ENCODE measurements at places on chromosomes 12 and 14.
A peak's percentile ranks its signal among the peaks of the same experiment; 100 is the strongest.

DNA sequence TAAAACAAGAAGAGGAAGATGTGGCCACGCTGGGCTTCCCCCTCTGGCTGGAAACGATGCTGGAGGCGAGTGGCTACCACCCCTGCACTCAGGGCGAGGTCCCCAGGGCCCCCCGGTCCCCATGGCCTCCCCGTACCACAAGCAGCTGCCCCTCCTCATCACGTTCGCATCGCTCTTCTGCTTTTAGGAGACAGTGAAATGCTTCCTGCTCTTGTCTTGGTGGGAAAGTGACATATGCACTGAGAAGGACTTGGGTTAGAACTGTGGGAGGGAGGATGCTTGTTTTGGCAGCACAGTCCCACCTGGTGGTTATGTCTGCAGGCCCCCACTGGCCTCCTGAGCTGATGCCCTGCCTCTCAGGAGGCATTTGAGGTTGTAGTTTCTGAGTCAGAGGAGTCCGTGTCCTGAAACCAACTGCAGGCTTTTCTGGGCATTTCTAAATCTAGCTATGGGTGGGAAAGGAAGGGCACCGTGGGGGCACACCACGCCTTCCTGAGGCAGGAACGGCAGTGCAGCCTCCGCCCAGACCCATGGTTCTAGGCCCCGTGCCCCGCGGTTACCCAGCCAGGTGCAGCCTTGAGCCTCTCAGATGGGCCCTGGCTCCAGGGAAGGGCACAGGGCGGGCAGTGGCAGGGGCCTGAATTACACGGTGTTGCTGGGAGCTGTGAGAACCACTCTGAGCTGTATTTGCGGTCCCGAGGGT, 139.3 kb downstream of the ADGRD1 start:
- peak; percentile 53 for DNase-seq

DNA sequence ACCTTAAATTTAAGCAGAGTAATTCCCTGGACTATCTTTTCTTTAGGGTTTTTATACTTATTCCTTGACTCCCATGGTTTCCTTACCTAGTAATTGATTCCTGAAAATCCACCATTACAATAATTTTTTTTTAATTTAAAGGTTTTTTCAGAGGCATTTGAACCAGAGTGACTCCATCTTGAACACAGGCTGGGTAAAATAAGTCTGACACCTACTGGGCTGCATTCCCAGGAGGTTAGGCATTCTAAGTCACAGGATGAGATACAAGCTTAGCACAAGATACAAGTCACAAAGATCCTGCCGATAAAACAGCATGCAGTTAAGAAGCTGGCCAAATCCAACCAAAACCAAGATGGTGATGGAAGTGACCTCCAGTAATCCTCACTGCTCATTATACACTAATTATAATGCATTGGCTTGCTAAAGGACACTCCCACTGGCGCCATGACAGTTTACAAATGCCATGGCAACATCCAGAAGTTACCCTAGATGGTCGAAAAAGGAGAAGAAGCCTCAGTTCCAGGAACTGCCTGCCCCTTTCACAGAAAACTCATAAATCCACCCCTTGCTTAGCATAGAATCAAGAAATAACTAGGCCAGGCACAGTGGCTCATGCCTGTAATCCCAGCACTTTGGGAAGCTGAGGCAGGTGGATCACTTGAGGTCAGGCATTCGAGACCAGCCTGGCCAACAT, 53.6 kb downstream of the SLC25A21 start:
- DNase-seq: no peak

DNA sequence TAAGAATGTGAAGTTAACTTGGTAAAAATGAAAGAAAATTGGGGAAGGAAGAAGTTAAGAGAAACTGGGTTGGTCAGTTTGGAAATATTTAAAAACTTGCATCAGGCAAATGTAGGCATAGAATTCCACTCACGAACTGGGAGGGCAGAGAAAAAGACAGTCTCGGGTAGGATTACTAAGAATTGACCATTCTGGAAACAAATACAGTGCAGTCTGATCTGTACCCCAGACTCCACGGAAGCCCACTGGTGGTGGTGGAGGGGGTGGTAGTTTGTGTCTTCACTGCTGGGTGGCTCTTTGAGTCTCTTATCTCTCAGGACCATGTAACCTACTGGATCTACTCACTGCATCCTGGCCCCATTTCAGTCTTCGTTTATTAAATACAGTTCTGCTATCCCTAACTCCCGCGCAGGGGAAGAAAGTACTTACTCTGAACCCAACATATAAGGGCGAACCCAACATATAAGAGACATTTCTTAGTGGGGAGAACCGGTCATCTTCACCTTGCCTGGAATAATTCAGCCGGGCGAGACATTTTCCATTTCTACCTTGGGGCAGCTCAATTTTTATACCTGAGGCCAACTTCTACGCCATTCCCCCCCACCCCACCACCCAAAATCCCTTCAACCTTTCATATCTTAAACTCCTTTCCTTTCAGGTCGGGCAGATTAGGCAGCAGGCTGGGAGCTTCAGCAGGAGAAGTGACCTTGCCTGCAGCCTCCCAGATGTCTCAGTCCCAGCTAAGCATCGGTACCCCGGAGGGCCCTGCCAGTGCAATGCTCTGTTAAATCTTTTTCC, 1.7 kb downstream of the SLC2A3 start:
- DNase-seq: peak; percentile 70

- no peak for DNase-seq
Measured at GRCh38 chr12:38515912-38516311, 199.3 kb downstream of the ALG10B start.

- no peak for DNase-seq
Measured at GRCh38 chr12:81896771-81897170, 137.6 kb upstream of the PPFIA2 start.

GRCh38 chr14:39406560-39406959, 25.7 kb downstream of the FBXO33 start:
- DNase-seq: no peak

DNA sequence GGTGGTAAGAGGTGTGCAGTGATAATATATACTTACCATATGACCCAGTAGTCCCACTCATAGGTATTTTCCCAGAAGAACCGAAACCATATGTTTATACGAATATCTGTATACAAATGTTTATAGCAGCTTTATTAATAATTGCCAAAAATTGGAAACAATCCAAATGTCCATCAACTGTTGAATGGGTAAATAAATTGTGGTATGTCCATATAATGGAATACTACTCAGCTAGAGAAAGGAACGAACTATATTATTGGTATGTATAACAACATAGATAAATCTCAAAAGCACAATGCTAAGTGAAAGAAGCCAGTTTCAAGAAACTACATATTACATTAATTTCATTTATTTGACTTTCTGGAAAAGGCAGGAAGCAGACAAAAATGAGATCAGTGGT, 66.1 kb downstream of the TTLL5 start:
- DNase-seq: no peak

DNA sequence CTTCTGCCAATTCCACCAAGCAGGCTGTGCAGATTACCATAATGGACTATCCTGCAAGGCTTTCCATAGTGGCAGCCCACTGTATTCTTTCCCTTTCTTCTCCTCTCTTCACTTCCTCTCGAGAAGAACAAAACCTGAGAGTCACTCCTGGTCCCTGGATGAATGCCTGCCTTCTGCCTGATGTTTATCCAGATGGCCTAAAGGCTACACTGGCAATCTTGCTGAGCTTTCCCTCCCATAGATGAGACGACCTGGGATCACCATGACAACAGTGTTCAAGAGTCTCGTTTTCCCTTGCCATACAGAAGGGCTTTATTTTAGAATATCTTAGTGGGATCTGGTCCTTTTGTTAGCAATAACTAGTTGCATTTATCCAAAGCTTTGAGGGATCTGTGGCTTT, 142.3 kb downstream of the RTN1 start:
- DNase-seq: no peak

- DNase-seq: no peak
Measured at GRCh38 chr14:42200957-42201356, 594.3 kb downstream of the LRFN5 start.

DNA sequence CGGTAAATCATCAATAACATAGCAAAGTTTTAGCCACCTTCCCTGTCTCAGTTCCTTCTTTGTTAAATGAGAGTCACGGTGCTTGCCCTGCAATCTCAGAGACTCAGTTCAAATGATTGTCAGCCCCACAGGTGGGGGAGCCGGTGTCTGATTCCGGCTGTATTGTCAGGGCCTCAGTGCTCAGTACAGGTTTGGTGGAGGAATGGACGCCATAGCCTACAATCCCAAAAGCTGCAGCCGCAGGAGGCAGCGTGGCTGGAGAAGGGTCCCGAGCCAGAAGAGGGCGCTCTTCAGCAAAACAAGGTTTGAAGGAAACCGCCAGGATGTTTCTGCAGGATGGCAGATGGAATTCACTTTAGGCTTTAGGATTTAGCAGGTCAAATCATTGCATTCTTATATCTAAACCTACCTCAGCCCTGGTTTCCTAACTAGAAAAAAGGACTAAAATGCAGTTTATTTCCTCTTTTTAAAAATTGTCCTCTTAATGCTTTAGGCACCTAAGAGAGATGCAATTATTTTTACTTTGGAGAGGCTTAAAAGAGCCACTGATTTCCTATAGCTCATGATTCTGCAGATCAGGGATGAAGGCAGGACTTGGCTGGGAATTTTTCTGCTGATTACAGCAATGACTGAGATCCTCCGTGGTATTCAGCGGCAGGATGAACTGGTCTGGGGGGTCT, 29.2 kb downstream of the FOS start:
- DNase-seq: peak; percentile 78

DNA sequence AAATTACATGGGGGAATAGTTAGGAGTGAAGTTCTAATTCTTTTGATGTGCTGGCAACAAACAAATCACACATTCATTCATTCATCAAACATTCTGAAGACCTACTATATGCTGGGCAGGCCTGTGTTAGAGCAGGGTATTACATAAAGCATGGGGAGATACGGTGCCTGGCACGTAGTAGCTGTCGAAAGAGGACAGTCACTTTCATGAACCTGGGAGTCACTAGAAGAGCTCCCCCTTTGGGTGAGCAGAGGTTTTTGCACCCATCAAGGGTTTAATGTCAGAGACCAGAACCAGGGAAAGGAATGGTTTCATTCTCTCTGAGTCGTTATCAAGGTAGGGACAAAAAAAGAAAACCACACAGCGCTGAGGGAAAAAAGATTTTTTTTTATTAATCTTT, 10.0 kb downstream of the LHX5 start:
- DNase-seq: peak; percentile 55

- DNase-seq: no peak
Measured at GRCh38 chr12:47722941-47723631, 2.2 kb downstream of the ENDOU start.

DNA sequence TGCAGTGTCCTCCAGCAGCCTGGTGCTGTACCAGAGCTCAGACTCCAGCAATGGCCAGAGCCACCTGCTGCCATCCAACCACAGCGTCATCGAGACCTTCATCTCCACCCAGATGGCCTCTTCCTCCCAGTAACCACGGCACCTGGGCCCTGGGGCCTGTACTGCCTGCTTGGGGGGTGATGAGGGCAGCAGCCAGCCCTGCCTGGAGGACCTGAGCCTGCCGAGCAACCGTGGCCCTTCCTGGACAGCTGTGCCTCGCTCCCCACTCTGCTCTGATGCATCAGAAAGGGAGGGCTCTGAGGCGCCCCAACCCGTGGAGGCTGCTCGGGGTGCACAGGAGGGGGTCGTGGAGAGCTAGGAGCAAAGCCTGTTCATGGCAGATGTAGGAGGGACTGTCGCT, 15.2 kb downstream of the C12orf43 start:
- no peak for DNase-seq

GRCh38 chr12:47750229-47750798, 8.4 kb downstream of the RAPGEF3 start:
- DNase-seq: peak; percentile 88

GRCh38 chr12:8058506-8058905, 7.7 kb downstream of the C3AR1 start:
- peak; percentile 70 for DNase-seq

DNA sequence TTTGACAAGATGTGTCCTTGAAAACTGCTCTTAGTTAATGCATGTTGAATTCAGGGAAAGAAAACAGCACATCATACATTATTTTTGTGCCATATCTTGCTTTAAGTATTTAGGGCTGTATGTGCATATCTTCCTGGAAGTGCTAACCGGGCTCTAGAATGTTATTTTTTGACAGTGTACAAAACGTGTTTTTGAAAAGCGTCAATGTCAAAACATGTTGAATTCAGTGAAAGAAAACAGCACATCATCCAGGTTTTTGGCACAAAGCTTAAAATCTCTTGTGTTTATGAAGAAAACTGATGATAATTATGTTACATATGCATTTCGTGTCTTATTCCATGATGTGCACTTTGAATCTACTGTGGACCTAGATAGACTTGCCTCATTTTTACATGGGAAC, 82.7 kb downstream of the ASCL4 start:
- no peak for DNase-seq

DNA sequence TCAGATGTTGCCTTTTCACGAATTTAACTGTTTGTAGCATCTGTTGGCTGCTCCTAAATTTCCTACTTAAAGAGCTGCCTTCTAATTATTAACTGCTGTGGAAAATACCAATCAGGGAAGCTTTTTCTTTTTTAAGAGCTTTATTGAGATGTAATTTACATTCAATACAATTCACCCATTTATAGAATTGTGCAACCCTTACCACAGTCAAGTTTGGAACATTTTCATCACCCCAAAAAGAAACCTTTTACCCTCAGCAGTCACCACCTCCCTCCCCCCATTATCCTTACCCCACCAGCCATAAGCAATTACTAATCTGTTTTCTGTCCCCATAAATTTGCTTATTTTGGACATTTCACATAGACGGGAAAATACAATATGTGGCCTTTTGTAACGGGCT, 1.4 kb downstream of the PCNX4 start:
- peak; percentile 32 for DNase-seq

GRCh38 chr14:53534841-53535240, 381.7 kb upstream of the DDHD1 start:
- no peak for DNase-seq

GRCh38 chr12:48122065-48122834, 3.1 kb downstream of the PFKM start:
- no peak for DNase-seq

DNA sequence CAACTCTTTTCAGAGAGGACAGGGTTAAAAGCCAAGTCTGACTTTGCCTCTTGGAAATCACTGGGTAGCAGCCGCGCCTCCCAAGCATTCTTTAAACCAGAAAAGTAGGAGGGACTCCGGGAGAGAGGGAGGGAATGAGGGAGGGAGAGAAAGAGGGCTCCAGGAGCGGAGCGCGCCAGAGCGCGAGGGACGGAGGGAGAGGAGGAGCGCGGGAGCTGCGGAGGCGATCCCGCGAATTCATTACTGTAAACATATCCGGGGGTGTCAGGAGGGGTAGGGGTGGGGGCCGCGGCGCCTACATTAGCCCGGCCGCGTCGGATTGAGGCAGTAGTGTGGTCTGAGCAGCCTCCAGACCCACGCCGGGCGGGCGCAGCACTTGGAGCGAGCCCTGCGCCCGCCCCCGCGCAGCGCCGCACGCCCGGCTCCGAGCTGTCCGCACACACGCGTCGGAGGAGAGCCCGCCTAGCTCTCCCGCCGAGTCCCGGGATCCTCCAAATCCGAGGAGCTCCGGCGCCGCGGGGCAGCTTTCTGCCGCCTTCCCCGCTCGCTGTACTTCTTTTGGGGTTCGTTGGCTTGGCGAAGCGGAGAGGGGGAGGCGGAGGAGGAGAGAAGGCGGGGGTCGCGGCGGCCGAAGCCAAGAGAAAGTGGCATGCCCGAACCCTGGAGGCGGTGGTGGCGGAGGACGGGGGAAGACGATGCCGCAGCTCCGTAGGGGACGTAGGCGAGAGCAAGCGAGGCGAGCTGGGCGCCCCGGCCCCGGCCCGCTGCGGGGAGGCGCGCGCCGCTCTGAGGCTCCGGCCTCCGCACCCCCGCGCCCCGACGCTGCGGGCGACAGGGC, 3.3 kb downstream of the FLRT2 start:
- no peak for DNase-seq

All from inflammatory macrophage treated with lipopolysaccharide for 4 hours (primary cell).